ENCODE measurements at places on chromosomes 4 and X.

DNA sequence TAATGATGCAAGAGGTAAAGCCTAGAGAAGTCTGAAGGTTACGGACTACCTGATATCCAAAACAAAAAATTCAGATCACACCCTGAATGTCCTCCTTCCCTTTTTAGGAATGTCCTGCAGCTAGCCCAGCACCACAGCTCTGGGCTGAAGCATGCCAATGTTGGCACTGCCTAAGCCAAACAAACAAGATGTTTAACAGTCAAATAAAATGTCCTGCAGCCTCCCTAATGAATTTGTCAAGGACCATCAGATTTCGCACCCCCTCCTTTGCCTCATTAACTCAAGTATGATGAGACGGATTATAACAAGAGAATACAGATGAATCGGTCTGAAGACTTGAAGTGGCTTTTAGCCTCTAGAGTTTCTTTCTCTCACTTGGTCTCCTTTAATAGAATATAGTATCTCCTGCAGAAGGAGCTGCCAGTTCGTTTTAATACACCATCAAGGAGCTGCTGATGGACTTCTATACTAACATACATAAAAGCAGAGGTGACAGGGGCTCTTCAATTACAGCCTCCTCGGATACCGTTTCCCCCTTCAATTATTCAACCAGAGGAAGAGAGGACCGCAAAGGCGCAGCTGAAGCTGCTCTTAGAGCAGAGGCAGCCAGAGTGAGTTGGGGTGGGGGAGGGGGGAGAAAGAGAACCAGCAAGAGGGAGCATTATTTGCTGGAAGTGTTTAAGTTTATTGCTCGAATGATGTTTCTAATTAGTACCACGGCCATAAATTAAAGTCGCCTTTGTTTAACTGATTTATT is 3.0 kb upstream of the MAB21L2 start:
- H3K4me3 ChIP-seq: peak overlapping the region; percentile 68
- 0 out of 2 replicates have a peak, but pooled peaks cover 3% of the 10 kb centered on the region for H3K4me1 ChIP-seq
- no peaks in the 10 kb centered on the region for H3K36me3 ChIP-seq

DNA sequence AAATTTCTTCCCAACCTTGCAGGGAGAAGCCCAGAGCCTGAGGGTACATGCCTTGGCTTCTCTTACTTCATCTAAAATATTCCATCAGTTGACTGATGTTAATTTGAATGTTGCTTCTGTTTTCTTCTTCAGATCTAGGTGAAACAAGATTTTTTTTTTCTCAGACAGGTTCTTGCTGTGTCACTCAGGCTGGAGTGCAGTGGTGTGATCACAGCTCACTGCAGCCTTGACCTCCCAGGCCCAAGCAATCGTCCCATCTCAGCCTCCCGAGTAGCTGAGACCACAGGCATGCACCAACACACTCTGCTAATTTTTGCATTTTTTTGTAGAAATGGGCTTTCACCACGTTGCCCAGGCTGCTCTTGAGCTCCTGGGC is 62.1 kb upstream of the KLF3 start:
- no peak for DNase-seq
- H3K4me3 ChIP-seq: no peak overlapping the region
- H3K27me3 ChIP-seq: no peaks in the 10 kb centered on the region
- H3K27ac ChIP-seq: no peak overlapping the region
- H3K36me3 ChIP-seq: no peaks in the 10 kb centered on the region
- H3K4me1 ChIP-seq: 0 out of 2 replicates have a peak, but pooled peaks cover 5% of the 10 kb centered on the region

DNA sequence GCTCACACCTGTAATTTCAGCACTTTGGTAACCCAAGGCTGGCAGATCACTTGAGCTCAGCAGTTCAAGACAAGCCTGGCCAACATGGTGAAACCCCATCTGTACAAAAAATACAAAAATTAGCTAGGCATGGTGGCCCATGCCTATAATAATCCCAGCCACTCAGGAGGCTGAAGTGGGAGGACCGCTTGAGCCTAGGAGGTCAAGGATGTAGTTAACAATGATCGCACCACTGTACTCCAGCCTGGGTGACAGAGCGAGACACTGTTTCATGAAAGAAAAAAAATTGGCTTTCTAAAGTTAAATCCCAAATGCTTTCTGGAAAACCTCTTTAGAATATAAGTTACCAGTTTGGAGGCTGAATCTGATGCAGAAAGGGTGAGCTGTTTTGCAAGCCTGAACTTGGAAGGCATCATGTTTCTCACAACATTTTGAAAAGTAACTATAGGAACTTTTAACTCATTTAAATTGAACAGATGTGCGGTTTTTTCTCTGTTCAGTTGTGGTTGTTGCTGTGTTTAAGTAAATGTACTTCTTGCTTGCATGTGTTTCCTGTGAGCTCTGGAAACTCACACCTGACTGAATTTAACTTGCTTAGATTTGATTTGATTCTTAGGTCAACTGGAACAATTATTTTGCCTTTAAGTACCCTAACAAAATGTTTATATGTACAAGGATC is 39.8 kb upstream of the TMEM131L start:
- no peak overlapping the region for H3K27ac ChIP-seq
- no peak for DNase-seq

- no peaks in the 10 kb centered on the region for H3K27me3 ChIP-seq
- H3K4me1 ChIP-seq: no peaks in the 10 kb centered on the region
- no peaks in the 10 kb centered on the region for H3K36me3 ChIP-seq
- DNase-seq: no peak
These were observed 253.2 kb upstream of the CENPE start for GRCh38 chr4:103451341-103451740.

GRCh38 chrX:71870208-71871098 is 40.2 kb upstream of the NHSL2 start:
- H3K27ac ChIP-seq: no peak overlapping the region
- H3K4me3 ChIP-seq: no peak overlapping the region
- H3K4me1 ChIP-seq: no peaks in the 10 kb centered on the region

Data from GM23248 (cell line).